ENCODE measurements at places on chromosomes 11 and 22.

DNA sequence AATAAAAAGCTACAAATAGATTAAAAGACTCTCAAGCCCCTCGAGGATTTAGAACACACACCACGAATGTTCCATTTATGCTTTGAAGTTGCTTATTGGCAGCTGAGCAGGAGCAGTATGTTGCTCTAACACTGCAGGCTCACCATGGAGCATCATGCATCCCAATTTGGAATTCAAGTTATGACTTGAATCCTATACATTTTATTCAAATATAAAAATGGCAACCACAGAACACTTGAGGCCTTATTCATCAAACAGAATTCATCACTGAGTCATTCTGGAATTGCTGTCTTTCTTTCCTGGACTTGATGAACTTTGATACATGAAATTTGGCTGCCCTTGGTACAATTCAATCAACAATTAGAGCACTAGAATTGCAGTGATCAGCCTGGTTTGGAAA is 24.5 kb upstream of the BLID start:
- no peak for DNase-seq

DNA sequence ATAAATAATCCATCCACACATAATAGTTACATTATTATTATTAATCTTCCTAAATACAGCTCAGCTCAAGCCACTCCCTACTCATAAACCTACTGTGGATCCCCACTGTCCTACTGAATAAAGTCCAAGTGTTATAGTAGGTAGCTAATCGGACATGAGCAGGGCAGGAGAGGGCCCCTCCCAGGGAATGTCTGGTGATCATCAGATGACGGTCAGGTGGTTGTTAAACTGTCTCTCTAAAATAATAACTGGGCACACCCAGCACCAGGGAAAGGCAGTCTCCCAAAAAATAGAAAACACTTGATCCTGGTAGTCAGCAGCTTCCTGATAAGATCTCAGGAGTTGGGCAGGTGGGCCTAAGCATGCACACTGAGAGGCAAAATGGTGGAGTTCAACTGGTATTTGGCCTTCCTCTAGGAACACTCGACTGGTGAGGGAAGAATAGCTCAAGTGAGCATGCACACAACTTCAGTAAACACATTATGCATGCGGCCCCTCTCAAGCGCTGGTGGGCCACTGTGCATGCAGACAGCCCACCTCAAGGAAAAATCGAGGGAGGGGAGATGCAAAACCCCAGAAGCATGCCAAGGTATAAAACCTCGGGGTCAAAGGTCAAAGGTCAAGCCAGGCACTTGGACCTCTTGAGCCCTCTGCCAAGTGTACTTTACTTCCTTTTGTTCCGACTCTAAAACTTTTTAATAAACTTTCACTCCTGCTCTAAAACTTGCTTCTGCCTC is 65.0 kb downstream of the LRRC32 start:
- no peak for DNase-seq

DNA sequence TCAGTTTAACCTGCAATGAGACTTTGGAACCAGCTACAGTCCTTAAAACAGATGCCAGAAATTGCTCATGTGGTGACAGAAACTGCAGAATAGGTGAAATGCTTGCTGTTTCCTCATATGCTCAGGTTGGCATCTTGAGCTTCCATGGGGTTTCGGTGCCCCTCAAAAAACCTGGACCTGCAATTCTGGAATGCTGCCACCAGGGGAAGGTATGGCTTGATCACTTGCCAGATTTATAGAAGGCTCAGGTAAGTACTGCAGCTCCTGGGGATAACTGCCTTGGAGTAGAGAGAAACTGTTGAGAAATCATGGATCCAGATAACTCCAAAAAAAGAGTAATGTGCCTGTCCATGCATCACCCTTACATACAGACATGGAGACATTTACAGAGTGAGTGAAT is 113.0 kb downstream of the CTTN start:
- no peak for DNase-seq

GRCh38 chr11:124174001-124174583 is 9.1 kb upstream of the OR10D3 start:
- DNase-seq = no peak

DNA sequence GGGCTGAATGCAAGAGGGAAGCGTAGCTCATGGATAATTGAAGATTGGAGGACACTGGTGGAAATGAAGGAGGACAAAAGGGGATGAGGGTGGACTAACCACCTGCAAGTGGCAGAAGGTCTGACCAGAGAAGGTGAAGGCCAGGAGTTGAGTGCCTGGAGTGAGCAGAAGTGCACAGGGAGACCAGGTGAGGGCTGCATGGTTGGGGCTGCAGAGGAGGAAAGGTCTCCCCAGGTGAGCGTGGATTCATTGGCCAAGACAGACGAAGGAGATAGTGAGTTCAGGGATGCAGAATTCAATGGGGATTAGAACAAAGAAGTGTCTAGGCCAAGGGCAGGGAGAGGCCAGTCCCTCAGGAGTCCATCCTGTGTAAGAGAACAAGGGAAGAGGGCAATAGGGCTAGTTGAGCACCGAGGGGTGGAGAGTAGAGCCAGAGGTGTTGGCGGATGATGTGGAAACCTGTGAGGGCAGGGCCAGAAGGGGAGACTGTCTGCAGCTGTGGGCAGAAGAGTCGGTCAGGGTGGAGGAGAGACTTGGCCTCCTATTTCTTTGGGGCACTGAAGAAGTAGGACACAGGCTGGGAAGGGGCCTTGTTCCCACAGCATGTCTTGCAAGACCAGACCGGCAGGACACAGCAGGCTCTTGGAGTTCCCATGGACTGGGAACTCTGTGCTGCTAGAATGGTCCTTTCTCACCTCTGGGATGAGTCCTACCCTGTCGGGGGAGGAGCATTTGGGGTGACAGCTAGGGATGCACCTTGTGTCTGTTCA is 6.7 kb downstream of the TRIM29 start:
- no peak for DNase-seq

- no peak for DNase-seq
Observed at GRCh38 chr22:50739894-50740293, 1.9 kb downstream of the ACR start.

GRCh38 chr22:31893460-31893859 is 50.9 kb upstream of the YWHAH start:
- DNase-seq = no peak

DNA sequence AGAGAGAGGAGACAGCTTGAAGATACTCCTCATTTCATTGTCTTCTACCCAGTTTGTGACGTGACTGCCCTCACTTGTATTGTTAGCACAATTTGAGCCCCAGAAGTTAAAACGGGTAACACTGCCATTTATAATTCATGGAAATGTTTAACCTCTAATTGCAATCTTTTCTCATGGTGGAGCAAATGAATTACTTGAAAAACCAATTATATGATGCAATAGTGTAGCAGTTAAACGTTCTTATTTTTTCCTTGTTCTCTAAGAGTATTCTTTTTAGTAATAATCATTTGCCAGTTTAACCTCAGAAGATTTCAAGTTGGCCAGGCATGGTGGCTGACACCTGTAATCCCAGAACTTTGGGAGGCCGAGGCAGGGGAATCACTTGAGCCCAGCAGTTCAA is 56.6 kb downstream of the CDON start:
- no peak for DNase-seq

GRCh38 chr11:129372609-129373488 is 2.8 kb upstream of the BARX2 start:
- no peak for DNase-seq

DNA sequence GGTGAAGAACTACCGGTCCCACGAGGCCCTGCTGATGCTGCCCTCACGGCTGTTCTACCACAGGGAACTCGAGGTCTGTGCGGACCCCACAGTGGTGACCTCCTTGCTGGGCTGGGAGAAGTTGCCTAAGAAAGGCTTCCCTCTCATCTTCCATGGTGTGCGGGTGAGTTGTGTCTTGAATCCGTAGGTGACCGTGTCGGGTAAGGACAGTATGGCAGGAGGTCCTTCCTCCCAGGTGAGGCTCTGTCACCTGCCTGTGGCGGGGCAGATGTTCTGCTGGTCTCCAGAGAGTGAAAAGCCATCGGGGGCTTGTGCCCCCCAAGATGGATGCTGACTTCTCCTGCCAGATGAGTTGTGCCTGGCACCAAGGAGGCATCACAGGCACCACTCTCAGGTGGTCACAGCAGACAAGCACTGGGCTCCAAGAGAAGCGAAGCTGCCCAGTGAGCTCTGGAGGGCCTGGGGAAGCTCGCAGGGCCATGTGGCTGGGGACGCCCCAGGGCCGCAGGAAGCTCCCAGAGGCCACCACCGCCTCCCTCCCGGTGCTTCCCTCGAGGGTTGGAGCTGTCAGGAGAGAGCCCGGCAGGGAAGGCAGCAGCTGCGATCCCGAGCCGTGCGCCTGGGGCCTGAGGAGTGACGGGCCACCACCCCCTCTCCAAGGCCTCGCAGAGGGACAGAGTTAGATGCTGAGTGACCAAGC is 17.3 kb upstream of the PANX2 start:
- no peak for DNase-seq

DNA sequence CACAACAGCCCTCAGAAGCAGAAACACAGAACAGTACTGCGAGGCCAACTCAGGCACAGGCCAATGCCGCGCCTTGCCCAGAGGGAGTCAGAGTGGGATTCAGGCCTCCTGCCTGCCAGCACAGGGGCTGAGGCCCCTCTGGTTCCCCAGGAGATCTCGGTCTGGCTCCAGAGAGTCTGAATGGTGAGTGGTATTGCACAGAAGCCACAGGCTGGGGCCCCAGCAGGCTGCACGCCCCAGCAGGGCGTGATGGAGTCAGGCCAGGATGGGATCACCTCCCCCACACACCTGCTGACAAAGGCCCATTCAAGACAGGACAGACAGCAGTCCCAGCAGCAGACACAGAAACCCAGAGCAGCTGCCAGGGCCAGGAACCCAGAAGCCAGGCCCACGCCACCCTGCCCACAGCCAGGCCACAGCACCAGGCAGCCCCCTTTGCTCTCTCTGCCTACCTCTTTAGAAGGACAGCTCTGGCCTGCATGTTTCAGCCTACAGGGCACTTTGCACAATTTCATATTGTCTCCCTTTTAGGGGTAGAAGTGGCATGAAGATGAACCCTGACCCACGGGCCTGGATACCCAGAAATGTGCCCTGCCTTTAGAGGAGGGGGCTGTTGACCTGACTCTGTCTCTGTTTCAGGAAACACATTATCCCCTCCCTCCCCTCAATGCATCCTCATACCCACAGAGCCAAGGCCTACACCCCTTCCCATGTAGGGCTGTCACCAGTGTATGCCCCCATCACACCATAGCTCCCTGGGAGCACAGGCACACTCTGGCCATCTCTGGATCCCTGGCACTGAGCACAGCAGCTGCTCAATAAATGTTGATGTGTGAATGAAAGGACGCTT is 6.1 kb downstream of the FXYD6 start:
- no peak for DNase-seq

GRCh38 chr11:100735949-100736675 is 49.0 kb downstream of the ARHGAP42 start:
- DNase-seq = no peak

DNA sequence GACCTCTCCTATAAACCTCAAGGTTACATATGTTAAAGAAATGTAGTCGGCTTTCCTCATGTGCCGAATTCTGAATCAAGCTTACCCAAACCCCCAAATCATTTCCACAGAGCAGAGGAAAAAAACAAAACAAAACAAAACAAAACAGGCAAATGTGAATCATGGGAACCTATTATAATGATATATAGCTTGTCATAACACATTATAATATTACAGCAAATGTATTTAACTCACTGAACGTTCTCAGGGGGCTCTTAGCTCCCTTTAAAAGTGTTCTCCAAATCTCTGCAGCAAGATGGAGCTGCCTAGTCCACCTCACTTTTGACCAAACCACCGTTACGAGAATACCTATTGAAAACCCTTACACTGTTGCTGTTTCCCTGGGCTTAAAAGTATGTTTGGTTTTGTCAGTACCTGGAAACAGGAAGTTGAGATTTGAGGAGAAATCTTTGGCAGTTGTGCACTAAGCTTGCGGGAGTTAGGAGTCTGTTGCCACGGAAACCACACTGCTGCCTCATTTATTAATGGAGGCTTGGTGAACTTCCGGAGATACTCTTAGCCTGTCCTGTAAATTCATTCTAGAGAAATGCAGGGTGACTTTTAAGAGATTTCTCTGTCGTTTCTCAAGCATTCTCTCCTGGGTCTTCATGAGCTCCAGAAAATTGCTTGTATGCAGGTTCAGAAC is 167.0 kb upstream of the RASSF10 start:
- DNase-seq = peak; percentile 54

GRCh38 chr11:69645801-69646492 is 5.0 kb downstream of the CCND1 start:
- DNase-seq = no peak

DNA sequence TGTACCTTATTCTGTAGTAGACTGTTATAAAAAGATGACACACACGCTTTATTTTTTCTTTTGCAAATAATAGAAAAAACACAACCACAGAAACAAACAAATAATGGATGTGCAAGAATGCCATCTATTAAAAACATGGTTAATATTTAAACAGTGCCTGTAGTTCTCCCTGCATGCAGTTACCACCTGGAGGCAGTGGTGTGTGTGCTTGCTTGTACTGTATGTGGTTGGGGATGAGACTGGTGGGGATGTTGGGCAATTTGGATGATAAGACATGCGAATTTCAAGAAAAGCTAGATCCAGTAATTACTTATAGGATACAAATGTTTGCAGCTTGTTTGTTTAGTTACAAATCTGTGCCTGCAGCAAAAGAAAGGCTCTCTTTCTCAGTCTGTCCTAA is 3.6 kb downstream of the C11orf87 start:
- DNase-seq = no peak

GRCh38 chr11:110097459-110098012 is 4.3 kb downstream of the ZC3H12C start:
- no peak for DNase-seq

- DNase-seq = no peak
Observed at GRCh38 chr11:38683484-38683883, 2085.4 kb upstream of the RAG2 start.

- no peak for DNase-seq
Observed at GRCh38 chr11:112784323-112785073, 176.7 kb upstream of the NCAM1 start.

- DNase-seq = no peak
Observed at GRCh38 chr11:70542406-70542805, 144.1 kb downstream of the CTTN start.

DNA sequence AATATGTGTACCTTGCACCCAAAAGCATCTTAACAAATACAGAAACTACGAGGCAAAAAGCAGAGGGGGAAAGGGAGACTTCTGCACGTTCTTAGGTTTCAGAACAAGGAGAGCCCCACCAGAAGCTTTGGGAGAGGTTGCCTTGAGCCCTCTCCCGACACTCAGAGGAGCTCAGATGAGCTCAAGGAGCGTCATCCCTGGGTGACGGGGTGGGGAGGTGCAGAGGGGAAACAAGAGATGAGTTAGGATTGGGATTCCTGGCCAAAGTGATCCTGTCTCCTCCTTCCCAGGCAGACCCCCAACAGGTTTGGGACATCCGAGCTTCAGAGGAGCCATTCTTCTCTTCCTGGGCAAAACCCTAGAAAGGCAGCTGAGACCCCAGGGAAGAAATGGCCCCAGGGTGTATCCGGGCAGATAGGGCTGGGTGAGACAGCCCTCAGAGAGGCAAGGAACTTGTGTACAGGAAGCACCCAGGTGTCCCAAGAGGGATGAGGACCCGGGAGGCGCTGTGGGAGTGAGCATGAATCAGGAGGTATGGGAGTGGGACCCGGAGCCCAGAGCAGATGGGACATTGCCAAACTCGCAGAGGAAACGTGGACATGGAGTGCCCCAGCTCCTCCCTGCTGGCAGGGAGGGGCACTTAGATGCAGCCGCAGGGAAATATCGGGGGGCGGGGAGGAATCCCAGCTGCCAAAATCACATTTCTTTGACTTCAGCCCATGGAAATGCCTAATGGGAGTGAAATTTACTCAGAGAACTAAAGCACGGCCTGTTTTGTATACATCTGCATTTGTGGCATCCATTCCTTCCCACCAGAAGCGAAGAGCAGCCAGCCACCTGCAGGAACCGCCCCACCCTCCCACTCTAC is 12.4 kb downstream of the C1QTNF6 start:
- DNase-seq = no peak
